ENCODE measurements at places on chromosomes 3 and 15.

DNA sequence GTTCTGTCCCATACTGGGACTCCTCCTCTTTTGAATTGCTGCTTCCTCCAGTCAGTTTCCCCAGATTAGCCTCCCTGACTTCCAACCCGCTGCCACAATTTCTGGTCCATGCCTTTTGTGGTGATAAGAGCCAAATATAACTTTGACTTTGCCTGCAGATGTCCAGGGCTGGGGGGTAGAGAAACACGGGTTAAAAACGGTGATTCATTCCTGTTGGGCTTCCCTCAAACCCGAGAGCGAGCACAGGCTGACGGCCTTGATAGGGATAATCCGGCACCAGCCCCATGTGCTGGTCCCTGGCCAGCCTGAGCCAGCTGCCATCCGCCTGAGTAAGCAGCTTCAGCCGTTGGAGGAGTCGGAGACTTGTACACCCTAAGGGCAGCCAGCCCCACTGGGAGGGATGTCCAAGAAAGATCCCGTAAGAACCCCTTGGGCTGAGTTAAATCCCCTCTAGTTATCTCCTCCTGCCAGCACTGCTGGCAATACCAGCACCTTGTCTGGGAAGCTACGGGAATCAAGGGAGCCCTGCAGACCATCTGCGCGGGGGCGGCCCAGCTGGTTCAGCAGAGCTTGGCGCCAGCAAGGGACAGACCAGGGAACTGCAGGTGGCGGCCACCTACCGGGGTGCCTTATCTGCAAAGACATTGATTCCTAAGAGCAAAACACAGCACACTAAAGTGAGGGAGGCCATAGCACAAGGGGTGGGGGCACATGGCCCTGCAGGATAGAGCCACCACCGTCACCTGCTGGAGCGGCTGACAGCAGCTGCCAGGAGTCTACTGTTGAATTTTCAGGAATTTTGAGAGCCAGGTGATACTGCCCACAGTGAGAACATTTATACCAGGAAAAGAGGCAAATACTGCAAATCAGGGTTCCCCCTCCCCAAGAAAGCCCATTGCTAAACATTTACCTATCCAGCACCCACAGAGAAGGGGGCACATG is 18.1 kb downstream of the CSPG4 start:
- peak; percentile 90 for DNase-seq

DNA sequence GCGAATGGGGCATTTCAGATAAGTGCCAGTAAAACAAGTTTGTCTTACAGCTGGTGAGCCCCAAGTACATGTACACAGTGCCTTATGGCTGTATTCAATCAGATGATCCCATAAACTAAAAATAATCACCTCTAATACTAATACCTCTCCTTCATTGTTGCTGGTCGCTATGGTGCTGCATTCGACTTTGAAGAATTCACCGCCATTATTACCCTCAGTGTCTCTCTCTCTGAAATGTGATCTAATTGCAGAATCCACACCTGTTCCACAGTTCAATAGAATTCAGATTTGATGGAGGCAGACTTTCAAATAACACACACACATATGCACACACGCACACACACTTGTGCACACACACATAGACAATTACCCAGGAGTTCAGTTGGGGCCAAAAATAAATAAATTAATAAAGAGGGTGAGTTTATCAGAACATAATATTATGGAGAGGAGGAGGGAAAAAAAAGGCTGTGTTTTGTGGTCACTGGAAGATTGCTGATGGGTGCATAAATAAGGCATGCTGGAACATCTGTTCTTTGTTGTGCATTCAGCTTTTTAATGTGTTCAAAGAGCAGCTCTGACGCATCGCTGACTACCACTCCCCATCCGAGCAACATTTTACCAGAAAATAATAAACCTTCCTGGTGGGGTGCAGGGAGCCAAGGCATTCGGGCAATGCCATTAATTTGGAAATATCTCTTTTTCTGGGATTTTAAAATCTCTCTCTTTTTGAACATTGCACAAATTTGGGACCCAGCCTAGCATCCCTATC is 235.7 kb downstream of the SATB1 start:
- DNase-seq: peak; percentile 67

- peak; percentile 24 for DNase-seq
Observed at GRCh38 chr15:85854345-85855097, 59.8 kb upstream of the KLHL25 start.

DNA sequence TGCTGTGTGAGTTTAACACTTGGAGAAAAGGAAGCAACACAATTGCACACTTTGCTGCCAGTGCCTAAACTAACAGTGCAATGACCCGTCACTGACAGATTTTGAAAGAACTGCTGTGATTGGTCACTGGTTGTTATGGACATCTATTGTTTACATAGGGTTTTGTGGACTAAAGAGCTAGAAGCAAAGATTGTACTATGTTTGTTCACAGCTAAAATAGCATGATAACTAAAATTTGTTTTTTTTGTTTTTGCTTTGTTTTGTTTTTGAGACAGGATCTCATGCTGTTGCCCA is 112.4 kb upstream of the GOLGA8J start:
- no peak for DNase-seq

- no peak for DNase-seq
Observed at GRCh38 chr3:126969586-126969985, 13.3 kb upstream of the PLXNA1 start.

All from AG09309 (cell line).